ENCODE measurements at places on chromosomes 5 and 9.

- DNase-seq = no peak
Observed at GRCh38 chr5:58979090-58979489, 396.2 kb downstream of the RAB3C start.

GRCh38 chr5:148859703-148860102 lies 33.3 kb downstream of the ADRB2 start:
- no peak for DNase-seq

DNA sequence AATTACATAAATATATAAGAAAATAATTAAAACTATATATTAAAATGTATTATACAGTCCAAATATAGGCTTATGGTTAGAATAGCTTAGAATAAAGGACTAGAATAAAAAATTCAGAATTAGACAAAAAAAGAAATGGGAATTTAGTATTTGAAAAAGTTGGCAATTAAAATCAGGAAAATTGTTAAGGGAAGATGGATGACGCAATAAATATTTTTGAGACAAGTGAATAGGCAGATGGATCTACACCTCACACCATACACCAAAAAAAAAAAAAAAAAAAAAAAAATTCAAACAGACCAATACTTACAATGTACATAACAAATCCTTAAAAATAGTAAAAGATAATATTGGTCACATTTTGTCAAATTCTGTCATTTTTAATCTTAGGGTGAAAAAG lies 200.7 kb downstream of the TMEM232 start:
- no peak for DNase-seq

- DNase-seq = peak; percentile 38
Observed at GRCh38 chr9:136051837-136052471, 43.1 kb downstream of the NACC2 start.

GRCh38 chr9:70923961-70924360 lies 197.5 kb downstream of the TRPM3 start:
- no peak for DNase-seq

DNA sequence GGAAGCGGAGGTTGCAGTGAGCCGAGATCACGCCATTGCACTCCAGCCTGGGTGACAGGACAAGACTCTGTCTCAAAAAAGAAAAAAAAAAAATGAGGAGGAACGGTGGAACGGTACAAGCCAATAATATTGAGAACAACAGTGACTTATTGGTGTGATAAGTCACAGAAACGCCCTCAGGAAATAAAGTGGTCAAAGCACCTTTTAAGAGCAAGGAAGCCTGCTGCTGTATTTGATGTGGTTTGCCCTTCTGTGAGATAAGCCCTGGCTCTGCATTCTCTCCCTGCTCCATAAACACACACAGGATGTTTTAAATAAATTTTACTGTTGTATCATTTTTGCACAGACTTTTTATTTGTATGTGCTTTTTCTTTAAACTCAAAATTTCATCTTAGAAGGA lies 269.9 kb upstream of the MSX2 start:
- DNase-seq = no peak

GRCh38 chr9:86410281-86410680 lies 56.1 kb upstream of the TUT7 start:
- no peak for DNase-seq

DNA sequence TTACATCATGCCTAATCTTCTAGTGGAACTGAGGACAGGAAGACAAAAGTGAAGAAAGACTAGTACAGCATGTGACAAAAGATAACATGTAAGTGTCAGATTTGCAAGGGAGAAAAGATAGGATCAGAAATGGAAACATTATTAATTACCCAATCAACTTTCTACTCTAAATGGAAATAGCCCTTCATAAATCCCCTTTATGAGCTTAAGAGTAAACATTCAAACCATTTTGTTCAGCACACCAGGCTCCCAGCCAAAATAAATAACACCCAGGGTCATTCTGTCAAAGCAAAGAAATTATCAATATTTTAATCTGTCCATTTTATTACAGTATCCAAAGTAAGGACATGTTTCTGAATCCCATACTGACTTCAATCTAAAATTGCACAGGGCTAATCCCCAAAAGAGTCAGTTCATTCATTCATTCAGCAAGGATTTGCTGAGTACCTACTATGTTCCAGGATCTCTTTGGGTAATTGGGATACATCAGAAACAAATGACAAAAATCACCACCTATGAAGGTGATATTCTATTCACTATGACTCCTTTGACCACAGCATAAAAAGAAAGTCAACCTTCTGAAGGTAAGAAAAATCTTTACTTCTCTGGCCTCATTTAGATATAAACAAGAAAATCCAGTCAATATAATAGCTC lies 5.3 kb downstream of the PRELID2 start:
- DNase-seq = no peak

DNA sequence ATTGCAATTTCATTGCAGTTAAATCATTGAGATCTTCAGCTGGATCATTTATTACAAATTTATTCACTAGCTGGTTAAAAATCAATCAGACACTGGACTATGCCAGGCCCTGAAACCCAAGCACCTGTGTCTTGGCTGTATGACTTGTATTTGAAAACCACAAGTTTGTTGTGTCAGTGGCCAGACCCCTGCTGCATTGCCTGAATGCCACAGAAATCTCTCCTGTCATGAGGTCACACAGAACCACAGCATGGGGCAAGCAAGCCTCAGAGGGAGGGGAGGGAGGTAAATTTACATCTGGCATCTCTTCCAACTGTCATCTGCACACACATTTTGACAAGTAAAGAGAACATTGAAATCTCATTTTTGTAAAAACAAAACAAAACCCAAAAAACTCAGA lies 90.0 kb downstream of the ARRDC3 start:
- no peak for DNase-seq

DNA sequence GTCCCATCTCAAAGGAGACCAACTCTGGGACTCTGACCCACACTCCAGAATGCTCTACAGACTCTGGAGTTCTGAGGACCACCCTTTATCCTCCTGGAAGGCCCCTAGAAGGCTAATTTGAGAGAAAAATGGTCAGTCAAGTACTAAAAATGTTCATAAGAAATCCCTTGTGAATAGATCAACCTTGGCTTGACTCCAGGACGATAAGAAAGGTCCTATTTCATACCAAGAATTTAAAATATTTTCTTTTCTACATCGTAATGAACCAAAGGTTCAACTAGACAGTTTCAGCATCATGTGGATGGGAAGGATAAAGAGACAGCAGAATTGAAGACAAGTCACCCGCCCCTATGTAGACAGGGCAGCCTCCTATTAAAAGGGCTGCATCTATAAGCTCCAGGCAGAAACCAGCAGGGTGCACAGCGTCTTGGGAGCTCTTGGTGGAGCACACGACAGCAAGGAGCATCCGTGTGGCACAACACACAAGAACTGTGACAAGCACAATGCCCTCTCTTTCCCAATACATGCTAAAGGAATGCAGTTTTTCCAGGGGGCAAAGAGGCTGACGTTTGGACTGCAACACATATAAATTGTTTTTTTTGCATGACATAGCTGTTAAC lies 38.3 kb downstream of the RASEF start:
- DNase-seq = no peak

GRCh38 chr5:172911628-172911880 lies 47.7 kb upstream of the RPL26L1 start:
- DNase-seq = no peak

DNA sequence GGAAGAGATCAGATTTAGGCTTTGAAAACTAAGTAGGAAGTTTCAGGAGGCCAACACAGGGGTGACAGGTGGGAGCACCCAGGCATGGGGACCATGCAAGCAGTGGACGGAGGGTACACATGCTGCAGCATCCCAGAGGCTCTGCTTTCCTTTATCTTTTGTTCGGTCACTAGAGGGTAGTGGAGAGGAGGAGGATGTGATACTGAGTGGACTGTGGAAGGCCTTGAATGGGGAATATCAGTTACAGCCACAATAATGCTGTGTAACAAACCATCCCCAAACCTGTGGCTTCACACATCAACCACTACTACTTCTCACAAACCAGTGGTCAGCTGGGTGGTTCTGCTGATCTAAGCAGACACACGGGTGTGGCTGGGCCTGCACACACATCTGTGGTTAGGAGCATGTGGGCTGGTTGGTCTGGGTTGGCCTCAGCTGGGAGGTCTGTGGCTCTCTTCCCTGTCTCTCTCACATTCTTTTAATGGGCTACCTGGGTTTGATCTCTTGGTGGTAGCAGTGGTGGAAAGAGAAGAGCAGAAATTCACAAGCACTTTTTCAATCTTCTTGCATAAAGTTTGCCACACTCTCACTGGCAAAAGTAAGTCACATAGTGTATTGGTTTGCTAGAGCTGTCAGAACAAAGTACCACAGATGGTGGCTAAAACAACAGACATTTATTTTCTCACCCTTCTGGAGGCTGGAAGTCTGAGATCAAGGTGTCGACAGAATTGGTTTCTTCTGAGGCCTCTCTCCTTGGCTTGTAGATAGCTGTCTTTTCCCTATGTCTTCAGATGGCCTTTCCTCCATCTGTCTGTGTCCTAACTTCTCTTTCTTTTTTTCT lies 238.7 kb downstream of the AGTPBP1 start:
- no peak for DNase-seq

DNA sequence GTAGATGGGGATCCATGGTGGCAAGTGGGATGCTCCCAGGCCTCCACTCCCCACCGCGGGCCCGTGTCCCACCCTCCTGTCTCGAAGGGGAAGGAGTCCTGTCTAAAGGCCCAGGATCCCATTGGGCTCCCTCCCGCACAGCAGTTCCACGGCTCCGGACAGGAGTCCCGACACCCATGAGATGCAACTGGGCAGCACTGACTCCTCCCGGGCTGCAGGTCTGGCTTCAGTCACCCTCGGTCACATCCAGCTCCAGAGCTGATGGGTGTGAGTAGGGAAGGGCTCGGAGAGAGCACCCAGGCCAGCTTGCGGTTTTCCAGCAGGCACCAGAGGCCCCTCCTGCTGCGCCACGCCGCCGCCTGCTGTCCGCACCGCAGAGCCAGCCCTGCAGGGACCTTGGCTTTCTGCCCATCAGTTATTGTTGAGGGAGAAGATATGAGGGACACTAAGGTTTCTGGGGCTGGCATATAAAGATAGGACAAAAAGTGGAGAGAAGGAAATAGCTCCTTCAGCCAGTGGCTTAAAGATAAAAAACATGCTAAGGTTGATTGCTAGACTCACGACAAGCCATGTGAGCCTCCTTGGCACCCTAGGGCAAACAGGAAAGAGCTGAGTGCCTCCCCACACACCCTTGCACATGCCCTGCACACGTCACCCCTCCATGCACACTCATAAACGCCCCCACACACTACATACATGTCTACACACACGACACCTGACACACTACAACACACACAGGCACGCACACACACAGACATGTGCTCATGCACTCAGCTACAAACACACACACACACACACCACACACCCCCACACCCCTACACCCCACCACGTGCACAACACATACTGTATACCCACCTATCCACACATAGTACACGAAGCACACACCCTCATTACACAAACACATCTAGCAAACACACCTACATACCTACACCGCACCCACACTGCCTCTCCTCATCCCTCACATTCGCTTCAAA lies 79.0 kb downstream of the AK8 start:
- DNase-seq = no peak

- DNase-seq = no peak
Observed at GRCh38 chr9:114761523-114761922, 44.3 kb downstream of the TNFSF15 start.

DNA sequence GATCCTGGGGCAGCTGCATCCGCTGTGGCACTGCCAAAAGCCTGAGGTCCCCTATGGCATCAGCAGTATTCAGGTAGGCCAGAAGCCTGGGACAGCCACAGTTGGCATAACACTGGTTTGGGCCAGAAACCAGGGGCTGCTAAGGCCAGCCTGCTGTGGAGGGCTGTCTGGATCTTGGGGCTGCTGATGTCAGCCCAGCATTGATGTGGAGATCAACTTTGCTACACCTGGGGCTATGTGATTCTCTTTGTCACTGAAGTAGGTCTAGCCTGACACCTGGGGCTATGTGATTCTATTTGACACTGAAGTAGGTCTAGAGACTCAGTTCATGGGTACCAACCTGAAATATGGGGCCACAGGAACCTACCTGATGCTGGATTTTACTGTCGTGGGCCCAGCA lies 411.5 kb downstream of the RASEF start:
- no peak for DNase-seq

GRCh38 chr9:105421154-105421553 lies 26.7 kb upstream of the FSD1L start:
- DNase-seq = no peak

DNA sequence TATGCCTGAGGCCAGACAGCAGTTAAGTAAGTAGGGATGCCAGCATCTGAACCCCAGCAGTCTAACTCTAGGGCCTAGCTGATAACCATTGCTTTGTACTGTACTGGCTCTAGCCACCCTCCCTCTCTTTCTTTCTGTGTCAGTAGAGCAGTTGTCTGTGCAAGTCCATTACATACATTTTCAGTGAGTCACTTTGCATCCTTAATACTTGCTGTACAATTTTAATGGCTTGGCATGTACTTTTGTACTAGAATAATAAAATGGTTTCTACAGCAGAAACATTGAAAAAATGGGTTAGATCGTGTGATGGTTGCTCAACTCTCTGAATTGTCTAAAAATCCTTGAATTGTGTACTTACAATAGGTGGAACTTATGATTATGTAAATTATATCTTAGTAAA lies 1.5 kb upstream of the TTC39B start:
- peak; percentile 55 for DNase-seq

All from non-pigmented ciliary epithelial cell (primary cell).